ENCODE measurements at places on chromosomes 2 and 18.

- DNase-seq: no peak
These were observed 54.6 kb downstream of the CYP27C1 start for GRCh38 chr2:127165539-127165935.

DNA sequence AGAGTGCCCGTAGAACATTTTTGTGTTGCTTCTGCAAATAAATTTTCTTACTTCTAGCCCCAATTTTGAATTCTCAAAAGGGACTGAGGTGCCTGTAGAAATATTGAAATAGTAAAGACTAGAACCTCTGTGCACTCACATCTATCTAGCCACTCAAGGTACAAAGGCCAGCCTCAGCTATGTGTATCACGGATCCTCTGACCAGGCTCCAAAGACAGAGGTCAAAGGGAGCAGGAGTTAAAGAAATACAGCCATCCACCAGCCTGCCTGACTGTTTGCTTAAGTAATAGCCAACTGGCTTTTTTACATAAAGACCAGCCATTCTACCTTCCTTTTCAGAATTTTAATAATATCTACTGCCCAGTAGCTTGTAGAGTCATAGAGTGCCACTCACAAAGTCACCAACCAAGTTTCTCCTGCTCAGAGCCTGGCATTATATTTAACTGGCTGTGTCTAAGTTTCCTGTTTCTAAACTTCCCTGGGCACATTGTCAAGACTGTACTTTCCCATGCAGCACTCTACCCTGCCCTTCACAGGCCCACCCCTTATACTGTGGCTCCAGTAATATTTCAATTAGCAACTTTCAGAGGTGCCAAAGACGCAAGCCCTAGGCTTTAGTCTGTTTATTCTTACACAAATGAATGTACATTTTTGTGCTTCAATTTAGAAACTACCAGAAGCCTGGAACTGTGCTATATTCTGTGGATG, 338.3 kb upstream of the NT5C1B start:
- no peak for DNase-seq

GRCh38 chr2:16162491-16163040, 222.2 kb downstream of the MYCN start:
- no peak for DNase-seq

- no peak for DNase-seq
These were observed 101.4 kb downstream of the CDH2 start for GRCh38 chr18:28075501-28075900.

DNA sequence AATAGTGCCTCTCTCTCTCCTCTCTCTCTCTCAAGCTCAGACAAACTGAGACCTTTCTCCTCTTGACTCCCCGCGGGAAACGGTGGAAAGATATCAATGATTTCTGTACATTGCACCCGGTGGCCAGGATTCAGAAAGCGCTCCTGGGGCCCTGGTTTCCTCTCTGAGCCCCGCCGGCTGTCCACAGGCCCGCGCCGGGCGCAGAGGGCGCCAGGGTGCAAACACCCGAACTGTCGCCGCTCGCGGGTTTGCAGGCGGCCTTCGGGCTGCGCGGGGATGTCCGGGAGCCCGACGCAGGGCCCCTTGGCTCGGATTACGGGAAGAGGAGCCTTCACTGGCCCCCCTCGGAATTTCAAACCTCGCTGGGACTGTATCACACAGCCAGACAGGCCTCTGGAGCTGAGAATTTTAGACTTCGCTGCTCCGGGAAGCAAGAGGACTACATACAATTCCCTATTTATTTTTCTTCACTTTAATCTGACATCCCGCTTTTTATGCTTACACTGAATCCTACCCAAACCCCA, 5.2 kb upstream of the EN1 start:
- DNase-seq: no peak

GRCh38 chr18:27005589-27005988, 140.1 kb upstream of the AQP4 start:
- peak; percentile 53 for DNase-seq

GRCh38 chr2:40282428-40282827, 169.5 kb downstream of the SLC8A1 start:
- no peak for DNase-seq

DNA sequence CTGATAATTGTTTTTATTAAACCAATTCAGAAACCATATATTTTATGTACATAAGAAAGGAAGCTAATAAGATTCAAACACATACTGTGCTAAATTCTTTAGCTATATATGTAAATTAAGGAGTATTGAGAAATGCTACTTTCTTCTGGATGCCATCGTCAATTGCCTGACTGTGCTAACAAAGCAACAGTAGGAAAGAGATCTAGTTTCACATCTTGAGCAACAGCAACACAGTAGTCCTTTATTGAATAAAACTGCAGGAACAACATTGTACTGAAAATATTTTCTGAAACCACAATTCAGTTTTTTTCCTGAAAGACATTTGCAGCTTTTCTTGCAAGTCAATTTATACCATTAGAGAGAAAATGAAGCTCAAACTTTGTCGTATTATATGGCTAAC, 1404.9 kb upstream of the SLC39A10 start:
- peak; percentile 26 for DNase-seq

DNA sequence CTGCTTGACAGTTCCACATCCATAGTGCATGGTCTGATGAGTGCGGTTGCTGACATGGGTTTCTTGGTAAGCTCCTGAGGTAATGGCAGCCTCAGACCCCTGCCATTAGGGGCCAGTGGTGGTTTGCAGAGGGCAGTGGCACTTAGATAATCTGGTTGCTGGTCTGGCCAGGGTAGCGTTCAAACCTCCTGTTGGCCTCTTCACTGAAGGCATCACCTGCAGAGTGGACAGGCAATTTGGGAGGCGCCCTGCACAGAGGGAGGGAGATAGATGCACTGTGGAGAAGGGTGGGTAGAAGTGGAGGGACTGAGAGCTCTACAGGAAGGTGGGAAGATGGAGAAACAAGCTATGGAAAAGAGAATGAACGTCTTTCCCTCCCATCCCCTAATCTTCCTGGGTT, 3.7 kb downstream of the HTRA2 start:
- no peak for DNase-seq

DNA sequence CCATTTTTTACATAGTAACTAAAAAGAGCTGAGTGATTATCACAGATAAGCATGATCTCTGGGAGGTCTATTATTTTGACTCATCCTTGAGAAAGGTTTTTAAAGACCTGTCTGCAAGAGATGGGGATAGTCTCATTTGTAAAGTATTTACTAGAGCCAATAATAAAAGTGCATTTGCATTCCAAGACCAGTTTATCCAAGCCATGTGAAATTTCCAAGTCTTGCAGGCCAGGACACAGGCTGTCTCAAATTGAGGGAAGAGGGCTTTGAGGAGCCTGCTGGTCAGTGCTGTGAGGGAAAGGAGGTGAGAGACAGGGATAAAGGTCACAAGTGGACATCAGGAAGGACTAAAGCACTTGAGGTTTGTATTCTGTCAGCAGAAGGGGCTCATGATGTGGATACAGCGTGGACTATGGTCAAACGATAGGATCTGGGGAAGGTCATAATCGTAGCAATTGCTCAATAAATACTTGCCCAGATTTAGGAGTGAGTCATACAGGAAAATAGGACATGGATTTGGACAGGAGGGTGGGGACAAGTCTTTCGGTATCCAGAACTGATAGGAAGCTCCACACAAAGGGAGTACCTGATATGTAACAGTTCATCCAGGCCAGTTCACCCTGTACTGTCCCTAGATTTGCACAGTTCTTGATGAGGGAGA, 6.6 kb upstream of the CDH2 start:
- DNase-seq: no peak

- no peak for DNase-seq
These were observed 33.8 kb upstream of the ACYP2 start for GRCh38 chr2:54081574-54081973.

DNA sequence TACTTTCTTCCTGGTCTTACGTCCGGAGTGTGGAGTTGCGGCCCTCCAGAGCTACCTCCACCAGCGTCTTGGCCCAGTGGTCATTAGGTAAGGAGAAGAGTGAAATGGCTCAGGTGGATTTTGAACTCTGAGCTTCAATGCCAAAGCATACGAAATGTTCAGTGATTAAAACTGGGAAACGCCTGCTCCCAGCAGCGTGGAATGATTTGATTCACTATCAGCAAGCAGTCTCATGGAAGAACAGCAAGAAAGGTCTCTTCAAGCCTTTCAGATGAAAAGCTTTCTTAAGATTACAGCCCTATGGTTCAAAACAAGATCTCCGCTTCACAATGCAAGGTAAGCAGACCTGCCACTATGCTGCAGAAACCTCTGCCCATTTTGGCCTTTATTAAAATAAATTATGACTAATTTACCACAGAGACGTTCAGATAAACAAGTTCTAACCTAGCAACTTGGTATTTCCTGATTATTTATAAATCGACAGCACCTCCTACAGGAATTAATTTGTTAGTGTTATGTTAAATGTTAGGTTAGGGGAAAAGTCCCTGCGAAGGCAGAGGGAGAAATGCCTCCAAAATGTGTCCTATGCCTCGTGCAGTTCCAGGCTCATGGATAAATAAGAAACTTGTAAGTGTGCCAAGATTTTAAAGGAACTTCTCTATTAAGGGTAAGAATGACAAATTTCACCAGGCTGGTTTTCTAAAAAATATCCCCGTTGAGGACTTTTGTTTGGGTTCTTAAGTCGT, 10.1 kb downstream of the SP9 start:
- peak; percentile 69 for DNase-seq

DNA sequence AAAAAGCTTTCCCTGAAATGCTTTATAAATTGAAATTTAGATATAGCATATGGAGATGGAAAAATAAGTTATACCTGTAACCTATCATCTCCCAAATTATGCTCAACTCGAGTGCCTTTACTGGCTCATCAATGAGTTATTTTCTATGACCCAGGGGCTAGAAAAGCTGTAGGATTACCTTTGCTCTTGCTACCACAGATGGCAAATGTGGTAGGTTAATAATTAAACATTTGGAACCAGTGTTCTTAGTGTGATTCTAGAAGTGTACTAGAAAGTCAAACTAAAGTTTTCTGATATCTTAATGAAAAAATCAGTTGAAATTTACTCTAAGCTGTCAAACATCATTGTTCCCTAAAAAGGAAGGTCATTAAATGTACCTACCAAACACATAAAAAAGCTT, 22.5 kb downstream of the ALS2 start:
- DNase-seq: no peak

- no peak for DNase-seq
These were observed 9.5 kb upstream of the CNNM3 start for GRCh38 chr2:96806468-96807126.

DNA sequence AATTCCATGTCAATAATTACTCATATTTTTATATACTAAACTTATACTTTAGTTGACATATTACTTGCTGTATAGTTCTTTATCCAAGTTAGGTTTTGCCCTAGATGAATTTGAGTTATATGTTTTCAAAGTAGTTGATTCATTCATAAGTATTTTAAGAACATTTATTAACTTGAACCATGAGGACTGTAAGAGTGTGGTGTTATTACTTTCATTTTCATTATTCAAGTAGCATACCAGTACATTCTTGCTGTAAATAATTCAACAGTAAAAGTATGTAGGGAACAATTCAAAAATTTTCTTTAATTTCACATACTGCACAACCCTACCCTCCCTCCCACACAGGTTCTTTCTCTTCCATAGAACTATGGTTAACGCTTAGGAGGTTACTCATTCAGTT, 75.4 kb downstream of the ANKRD12 start:
- no peak for DNase-seq

GRCh38 chr18:59733421-59733820, 36.2 kb upstream of the CCBE1 start:
- no peak for DNase-seq

GRCh38 chr2:186693446-186693832, 421 bp upstream of the FAM171B start:
- DNase-seq: no peak

DNA sequence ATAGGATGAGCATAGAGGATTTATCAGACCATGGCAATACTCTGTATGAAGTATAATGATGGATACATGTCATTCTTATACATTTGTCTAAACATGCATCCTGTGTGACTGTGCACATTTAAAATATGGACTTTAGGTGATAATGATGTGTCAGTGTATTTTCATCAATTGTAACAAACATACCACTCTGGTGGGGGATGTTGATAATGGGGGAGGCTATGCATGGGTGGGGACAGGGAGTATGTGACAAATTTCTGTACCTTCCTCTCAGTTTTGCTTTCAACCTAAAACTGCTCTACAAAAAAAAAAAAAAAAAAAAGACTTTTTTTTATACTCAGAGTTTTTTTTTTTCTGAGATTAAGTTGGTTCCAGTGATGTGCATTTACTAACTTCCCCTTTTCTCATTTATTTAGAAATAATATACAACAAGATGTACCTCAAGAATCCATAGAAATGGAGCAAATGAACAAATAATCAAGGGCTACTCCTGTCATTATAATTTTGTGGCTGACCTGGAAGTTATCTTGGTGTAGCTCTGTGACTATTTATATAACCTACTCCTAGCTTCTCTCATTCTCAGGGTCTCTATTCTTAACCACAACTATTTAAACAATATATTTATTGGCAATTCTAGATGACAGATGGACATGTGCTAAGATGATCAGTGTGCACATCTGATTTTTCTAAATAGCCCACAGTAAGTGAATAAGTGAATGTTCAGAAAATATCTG, 108.9 kb upstream of the ITGA4 start:
- DNase-seq: no peak

GRCh38 chr2:201781557-201782051, 871 bp upstream of the ALS2 start:
- peak; percentile 43 for DNase-seq

DNA sequence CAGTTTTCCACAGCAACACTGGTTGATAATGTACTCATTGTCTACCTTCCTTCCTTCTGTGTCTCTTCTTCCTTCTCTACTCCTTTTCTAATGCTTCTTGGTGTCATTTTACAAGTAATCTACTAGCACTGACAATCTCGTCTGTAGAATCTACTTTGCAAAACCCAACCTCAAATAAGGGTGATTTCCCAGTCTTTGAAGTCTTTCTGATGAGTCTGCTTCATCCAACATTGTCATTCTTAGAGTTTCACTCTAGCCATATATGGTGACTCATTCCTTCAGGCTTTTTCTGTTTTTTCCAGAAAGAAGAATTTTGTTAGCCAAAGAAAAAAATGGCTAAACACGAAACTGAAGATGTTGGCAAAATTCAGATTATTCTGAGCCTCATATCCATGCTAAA, 288.7 kb downstream of the MBD2 start:
- no peak for DNase-seq

DNA sequence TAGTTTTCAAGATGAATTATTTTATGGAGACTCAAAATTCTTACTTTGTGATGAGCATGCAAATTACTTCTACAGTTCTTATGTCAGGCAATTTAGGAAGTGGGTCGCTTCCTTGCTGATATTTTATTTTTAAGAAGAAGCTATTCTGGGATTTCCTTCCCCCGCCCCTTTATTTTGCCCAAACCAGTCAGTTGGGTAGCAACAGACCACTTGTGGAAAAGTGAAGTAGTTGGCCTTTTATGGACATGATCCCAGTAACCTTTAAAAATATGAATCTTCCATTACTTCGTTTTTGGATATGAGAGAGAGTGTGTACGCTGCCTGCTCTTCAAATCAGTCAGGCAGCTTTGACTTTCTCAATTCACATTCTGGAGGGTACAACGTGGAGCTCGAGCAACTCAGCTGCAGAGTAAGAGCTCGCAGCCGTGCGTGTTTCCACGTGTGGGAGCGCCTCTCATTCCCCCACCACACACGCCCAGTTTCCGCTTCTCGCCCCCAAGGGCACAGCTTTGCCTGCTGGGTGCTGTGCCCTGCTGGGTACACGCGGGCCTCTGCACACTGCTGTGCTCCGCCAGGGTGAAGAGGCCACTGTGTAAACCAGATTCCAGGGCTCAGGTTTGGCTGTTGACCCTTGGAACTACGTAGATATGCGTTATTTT, 92.6 kb downstream of the ITGB1BP1 start:
- DNase-seq: no peak

- DNase-seq: no peak
These were observed 197.5 kb downstream of the CDH20 start for GRCh38 chr18:61530681-61531080.

All from NCI-H2171 treated with DMSO at 0.1 percent for 48 hours (cell line).